Activated CD4-positive, alpha-beta T cell treated with anti-CD3 and anti-CD28 coated beads, Interleukin-2, amount 50 U/mL, for 24 hours (primary cell): ENCODE measurements at places on chromosomes 6 and 20.

DNA sequence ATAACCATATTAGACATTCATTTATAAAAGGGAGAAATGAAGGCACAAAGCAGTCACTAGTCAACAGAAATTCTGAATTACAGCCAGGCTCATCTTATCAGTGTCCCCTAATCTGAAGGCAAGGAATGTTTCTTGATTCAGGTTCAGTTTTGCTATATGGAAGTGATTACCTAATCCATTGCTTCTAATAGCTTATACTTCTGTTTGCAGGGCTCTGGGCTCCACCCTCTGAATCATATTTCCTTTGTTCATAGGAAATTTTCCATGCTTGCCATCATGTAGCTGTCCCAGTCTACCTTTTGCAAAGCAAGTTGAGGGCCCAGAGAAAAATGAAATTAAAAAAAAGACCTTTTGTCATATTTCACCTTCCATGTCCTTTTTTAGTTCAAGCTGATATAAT, 96.0 kb downstream of the LCA5 start:
- no peak for DNase-seq

DNA sequence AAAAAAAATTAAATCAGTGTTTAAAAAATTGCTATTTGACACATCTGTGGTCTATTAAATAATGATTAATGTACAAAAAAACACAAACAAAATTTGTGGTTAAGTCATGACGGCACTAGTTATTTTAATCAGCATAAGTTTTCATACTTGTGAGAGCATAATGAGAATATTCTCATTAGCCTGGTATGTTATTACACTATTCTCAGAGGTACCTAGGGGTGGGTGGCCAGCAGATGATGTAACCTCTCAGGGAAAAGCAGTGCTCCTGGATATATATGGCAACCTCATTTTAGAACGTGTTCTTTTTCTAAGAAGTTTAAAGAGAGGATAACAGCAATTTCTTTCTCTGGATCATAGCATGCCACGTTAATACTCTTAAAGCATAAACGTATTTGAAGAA, 109.2 kb downstream of the GJA1 start:
- DNase-seq = no peak

GRCh38 chr6:141437685-141438084, 695.0 kb upstream of the GJE1 start:
- no peak for DNase-seq

DNA sequence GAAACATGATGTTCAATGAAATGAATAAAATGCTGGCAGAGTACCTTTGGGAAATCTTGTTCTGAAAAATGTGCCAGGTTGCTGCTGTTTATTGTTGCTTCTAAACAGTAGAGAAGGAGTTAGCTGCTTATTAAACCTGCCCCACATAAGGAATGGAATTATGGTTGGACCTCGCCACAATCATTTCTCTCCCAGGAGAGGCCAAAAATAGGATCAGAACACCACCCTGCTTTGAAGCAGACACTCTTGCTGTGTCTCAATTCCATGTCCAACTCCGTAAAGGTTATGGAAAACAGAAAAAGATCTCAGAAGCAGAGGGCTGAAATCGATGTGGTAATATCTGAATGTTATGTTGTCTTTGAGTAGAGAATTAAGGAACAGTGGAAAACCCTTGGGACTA, 27.9 kb downstream of the AFG1L start:
- DNase-seq = no peak

DNA sequence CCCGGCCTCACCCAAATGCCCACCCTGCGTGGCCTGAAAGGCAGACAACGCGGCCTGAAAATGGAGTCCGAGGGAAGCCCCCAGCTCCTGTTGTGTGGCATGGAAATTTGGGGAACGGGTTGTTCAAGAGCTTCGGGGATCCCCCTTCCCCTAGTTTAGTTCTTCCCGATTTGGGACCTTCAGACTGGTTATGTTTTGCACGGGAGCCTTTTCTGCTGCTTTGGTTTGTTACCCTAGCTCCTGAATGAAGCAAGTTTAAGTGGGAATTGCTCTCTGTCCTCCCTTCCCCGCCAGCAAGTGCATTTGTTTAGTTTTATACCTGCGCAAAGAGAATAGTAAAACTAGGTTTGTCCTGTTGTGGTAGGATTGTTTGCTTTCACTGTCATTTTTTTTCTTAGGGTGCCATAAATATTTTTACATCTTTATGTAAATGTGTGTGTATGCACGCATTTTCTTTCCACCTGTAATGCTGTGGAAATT, 604 bp downstream of the SH3BGRL2 start:
- DNase-seq = no peak

GRCh38 chr6:96925290-96925687, 761 bp downstream of the KLHL32 start:
- no peak for DNase-seq

- no peak for DNase-seq
These were observed 915.1 kb upstream of the MAP3K7 start for GRCh38 chr6:91501930-91502329.

- DNase-seq = no peak
These were observed 11.7 kb upstream of the SCUBE3 start for GRCh38 chr6:35202066-35202546.

GRCh38 chr6:107753778-107754177, 70.3 kb downstream of the SCML4 start:
- DNase-seq = no peak

GRCh38 chr6:157611406-157611805, 211.6 kb upstream of the SNX9 start:
- no peak for DNase-seq

GRCh38 chr6:297571-298232, 5.4 kb downstream of the DUSP22 start:
- DNase-seq = no peak

DNA sequence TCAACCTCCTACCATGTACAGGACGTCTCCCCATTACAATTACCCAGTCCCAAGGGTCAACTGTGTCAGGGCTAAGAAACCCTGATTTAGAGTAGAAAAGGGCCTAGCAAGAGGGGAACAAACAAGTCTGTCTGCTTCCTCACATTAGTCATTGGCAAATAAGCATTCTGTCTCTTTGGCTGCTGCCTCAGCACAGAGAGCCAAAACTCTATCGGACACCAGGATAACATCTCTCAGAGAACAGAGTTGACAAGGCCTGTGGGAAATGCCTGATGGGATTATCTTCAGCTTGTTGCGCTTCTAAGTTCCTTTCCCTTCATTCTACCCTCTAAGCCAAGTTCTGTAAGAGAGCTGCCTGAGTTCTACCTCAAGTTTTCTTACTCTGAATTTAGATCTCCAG, 19.0 kb upstream of the VSX1 start:
- DNase-seq = no peak

- DNase-seq = no peak
These were observed 590.7 kb downstream of the MEI4 start for GRCh38 chr6:78243519-78243918.

DNA sequence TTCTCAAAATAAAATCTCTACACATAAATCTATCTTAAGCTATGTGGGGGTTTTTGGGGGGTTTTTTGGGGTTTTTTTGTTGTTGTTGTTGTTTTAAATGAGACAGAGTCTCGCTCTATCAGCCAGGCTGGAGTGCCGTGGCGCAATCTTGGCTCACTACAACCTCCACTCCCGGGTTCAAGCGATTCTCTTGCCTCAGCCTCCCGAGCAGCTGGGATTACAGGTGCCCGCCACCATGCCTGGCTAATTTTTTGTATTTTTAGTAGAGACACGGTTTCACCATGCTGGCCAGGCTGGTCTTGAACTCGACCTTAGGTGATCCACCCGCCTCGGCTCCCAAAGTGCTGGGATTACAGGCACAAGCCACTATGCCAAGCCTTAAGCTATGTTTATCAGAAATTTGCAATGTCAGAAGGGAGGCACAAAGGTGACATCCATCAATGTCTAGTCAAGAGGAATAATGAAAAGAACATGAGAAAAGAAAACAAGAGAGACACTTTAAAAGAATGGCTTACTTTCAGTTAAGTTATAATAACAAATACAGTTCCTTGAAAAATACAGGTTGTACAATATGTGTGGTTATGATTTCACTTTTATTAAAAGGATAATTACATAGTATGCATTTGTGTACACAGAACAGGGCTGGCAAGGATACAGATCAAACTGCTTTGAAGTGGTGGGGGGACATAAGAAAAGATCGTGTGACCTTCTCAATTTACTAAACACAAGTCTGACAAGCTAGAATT, 28.6 kb downstream of the SLC23A2 start:
- no peak for DNase-seq

- no peak for DNase-seq
These were observed 56.7 kb upstream of the ZFAND3 start for GRCh38 chr6:37762806-37763205.

DNA sequence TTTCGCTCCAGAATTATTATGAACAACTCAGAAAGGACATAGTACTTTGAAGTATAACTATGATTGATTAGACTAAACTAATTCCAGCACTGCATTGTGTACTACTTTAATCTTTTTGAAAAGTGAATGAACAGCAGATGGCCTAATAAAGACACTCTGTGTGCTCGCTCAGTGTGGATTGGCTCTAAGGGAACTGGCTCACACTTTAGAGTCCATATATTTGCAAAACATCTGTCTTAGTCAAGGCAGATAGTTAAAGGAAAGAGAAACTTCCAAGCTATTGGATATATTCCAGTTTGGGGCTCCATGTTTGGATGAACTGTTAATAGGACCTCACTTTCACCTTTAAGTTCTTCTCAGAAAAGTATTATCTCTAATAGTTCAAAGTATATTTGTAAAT, 218.9 kb downstream of the EYA4 start:
- no peak for DNase-seq

- DNase-seq = no peak
These were observed 10.6 kb upstream of the HMGA1 start for GRCh38 chr6:34226066-34226465.

DNA sequence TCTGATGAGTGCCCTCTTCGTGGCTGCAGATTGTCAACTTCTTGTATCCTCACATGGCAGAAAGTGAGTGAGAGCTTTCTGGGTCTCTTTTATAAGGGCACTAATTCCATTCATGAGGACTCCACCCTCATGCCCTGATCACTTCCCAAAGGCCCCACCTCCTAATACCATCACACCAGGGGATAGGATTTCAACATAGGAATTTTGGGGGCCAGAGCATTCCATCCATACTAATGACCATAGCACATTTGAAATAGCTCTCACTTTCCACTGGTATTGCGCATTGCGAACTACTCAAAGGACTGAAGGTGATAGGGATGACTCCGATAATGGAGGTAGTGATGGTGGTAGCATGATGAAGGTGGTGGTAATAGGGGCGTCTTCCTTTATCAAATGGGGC, 324.3 kb downstream of the PRL start:
- no peak for DNase-seq

- no peak for DNase-seq
These were observed 45.8 kb downstream of the NOL7 start for GRCh38 chr6:13660893-13661292.

DNA sequence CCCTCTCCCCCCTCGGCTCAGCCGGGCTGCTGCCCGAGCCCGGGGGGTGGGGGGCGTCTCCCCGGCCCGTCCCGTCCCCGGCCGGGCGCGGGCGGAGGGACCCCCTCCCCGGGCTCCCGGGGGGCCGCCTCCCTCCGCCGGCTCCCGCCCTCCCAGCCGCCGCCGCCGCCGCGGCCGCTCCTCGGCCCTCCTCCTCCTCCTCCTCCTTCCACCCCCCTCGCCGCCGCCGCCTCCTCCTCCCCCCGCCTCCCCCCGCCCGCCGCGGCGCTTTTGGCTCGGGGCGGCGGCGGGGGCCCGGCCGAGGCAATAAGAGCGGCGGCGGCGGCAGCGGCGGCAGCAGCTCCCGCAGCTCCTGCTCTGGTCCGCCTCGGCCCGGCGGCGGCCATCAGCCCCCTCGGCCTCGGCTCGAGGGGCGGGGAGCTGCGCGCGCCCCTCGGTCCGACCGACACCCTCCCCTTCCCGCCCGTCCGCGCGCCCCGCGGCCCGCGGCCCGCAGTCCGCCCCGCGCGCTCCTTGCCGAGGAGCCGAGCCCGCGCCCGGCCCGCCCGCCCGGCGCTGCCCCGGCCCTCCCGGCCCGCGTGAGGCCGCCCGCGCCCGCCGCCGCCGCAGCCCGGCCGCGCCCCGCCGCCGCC, 38.7 kb downstream of the GNAS start:
- peak; percentile 55 for DNase-seq

GRCh38 chr6:23277521-23278179, 708.3 kb downstream of the HDGFL1 start:
- no peak for DNase-seq

- no peak for DNase-seq
These were observed 282.5 kb downstream of the ESR1 start for GRCh38 chr6:152089992-152090391.

GRCh38 chr6:126447367-126447766, 107.5 kb downstream of the CENPW start:
- DNase-seq = no peak

GRCh38 chr20:37095108-37095598, 644 bp downstream of the RBL1 start:
- DNase-seq = no peak

DNA sequence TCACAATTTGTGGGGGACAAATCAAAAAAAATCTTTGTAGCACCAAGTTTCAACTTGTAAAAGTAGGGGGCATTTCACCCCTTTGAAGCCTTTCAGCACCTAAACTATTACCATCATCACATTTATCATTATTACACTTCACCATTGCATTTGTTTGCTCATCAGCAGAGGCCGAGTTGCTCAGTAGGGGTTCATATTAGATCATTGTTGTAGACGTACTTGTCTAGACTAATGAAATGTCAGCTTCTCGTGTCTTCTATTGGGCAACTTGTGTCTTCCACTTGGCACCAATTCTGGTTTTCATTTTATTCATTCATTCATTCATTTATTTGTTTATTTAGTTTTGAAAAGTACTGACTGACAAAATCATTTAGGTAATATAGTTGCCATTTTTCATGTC, 338.3 kb upstream of the KCNQ5 start:
- DNase-seq = no peak

DNA sequence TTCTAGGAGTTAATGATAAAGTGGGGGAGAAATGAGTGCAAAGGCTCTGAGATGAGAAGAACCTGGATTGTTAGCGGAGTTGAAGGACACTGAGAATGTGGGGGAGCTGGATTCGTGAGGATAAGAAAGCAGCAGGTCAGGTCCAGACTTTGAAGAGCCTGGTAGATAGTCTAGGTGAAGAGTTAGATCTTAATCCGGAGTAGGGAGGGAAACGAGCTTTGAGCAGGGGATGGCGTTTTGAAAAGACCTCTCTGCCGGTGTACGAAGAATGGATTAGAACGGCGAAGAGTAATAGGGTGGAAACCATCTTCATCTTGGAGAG, 487 bp upstream of the PHF20 start:
- peak; percentile 7 for DNase-seq

- no peak for DNase-seq
These were observed 85.3 kb upstream of the AKAP12 start for GRCh38 chr6:151154418-151154817.
